SJSA1 (cell line): ENCODE measurements at places on chromosomes 12 and 14. TPM values are rescaled to one million over a fixed set of nuclear protein-coding genes. Genes with fewer than 3 reads are reported as not detected.

The VWF gene
- 0.09 and 0.50 TPM in 2 replicates for total RNA-seq

The RTL1 gene
- total RNA-seq, result not detected in 2 replicates

The GPR65 gene
- 1.9 and 2.2 TPM in 2 replicates for total RNA-seq

The TMCC3 gene
- total RNA-seq, result 0.81 and 1.9 TPM in 2 replicates

The JDP2 gene
- 73.9 and 98.3 TPM in 2 replicates for total RNA-seq

The EPYC gene
- total RNA-seq, result 0.05 TPM in 1 of 2 replicates, not detected in the other

The FITM1 gene
- 1.8 TPM in 1 of 2 replicates, not detected in the other for total RNA-seq

The COA8 gene
- total RNA-seq, result 12.1 and 43.4 TPM in 2 replicates

DNA sequence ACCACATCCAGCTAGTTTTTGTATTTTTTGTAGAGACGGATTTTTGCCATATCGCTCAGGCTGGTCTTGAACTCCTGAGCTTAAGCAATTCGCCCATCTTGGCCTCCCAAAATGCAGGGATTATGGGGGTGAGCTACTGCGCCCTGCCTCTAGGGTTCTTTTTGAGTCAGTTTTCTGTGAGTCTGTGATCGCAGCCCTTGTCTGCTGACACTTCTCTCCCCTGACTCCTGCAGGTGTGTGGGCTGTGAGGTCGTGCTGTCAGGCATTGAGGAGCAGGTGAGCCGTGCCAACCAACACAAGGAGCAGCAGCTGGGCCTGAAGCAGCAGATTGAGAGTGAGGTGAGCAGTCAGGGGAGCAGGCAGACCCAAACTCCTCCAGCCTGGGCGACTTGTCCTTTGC, 6.3 kb downstream of the COPS7A start:
- no peak for DNase-seq

DNA sequence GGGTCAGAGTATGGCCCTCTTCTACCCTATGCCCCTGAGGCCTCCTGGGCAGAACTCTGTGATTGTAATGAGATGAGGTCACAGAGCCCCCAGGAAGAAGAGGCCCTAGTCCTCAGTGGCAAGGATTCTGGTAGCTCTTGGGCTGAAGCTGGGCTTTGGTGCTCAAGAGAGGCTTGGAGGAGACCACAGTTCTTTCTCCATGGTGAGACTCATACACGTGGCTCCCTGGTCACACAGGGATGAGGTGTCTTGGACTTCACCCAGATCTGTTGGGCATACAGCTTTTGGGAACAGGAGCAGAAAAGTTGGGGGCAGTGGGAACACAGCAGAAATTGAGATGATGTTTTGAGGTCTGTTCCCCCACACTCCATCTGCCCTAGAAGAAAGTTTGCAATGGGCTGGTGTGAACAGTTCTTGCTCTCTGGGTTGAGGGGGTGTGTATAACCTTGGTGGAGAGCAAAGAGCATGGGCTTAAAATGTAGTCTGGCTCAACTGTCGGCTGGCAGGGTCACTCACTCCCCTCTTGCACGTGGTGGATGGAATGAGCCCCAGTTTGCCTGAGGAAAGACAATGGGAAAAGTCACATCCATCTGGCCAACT, at the start of gene KRT86:
Gene KRT86 (plus strand): TSS at position 125 of the 600 bp plus-strand sequence. CDS start 27,272 bp downstream, outside the sequence.
- DNase-seq, result no peak

- DNase-seq, result peak; percentile 54
Observed at GRCh38 chr12:111643427-111643826, 42.3 kb downstream of the BRAP start.

DNA sequence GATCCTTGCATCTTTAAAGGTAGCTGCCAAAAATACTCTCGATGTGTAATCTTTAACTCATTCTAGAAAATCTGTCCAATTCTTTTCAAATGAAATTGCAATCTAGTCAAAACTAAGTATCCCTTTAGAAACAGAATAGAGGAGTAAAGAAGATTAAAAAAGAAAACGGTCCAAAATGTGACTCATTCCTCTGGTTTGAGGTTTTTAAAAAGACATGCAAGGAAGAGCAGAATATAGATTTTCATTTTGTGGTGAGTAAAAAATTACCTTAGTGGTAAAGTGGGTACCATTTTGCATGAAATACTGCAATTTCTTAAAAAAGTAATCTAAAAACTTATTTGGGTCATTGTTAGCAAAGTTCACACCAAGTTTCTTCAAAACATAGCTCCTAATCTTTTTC, 108.4 kb downstream of the BRMS1L start:
- no peak for DNase-seq

DNA sequence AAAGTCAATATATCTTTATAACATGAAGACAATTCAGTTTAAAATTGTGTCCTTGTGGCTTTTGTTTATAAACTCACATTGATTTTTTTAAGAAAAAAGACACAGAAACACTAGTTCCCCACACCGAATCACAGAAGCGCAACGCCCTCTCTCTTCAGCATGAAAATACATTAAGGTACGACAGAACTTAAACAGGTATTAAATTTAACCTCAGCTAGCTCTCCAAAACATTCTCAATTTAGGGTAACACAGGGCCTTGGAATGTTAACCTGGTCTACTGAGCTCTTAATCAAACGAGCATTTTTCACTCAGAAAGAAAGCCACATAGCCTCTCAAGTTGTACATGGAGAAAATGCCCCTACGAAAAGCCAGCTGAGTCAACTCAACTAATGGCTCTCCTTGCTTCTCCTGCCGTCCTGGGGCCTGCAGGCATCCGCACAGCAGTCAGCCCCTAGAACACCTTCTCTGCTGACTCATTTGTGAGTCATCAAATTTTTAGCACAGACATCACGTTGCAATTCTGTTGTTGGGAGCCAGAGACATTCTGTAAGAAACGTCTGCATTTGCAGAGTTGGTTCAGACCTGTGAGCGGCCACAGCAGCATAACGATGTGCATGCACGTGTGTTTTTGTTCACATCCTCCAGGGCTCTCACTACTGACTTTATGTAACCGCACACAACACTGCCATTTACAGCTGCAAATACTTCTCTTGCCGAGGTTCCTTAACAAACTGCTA, 141.6 kb downstream of the ITPR2 start:
- peak; percentile 84 for DNase-seq

- no peak for DNase-seq
Observed at GRCh38 chr12:21910657-21911056, 30.6 kb downstream of the ABCC9 start.

DNA sequence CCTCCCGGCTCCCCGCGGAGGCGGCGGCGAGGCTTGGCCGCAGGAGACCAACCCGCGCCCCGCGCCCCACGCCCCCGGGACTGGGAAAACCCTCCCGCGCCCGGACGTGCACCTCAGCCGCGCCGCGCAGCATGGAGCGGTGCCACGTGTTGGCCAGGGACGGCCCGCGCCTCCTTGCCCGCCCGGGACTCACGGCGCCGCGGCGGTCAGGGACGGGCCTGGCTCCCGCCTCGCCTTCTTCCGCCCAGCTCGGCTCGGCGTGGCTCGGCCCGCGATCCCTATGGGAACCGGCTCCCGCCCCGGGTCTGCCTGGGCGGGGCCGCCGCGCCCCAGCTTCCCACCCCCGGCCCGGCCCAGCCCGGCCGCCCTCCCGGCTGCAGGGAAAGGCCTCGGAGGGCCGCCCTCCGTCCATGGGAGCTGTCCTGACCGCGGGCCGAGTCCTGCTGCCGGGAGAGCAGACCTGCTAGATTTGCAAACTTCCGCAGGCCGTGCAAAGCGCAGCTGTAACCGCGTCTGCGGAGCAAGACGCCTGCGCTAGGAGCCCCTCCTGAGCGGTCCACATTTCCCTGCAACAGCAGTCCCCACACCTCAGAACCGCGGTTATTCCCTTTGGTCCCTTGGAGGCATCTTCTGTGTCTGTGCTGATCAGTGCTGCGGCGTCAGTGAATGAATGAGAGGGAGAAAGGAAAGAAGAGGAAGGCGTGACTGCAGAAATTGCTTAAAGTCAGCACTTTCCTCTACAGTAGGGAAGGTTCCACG, at the start of gene CDKL1:
Gene CDKL1 (minus strand): TSS at position 251 of the 759 bp plus-strand sequence. CDS start 1,013 bp downstream, outside the sequence.
- DNase-seq, result peak; percentile 65

DNA sequence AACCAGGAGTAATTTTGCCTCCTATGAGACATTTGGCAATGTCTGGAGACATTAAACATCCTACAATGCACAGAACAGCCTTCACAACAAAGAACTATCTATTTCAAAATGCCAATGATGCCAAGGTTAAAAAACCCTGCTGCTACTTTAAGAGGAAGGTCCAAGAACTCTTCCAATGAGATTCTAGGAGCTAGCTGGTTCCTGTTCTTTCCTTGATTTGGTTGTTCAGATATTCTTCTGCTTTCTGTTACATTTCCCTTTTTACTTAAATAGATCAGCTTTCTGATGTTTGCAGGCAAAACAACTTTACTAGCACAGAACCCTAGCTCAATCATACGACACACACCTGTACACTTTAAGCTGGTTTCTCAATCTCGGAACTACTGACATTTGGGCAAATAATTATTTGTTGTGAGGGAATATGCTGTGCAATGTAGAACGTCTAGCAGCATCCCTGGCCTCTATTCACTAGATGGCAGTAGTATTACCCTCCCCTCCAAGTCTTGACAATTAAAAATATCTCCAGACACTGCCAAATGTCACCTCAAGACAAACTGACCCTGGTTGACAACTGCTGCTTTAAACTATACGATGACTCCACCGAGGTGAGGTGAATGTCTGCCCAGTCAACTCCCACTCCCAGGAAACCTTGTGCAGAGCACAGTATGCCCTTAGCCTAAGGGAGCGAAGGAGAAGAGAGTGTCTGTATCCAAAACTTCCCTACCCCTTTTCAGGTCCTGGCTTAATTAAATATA, 4.4 kb downstream of the BLTP3B start:
- DNase-seq, result no peak

DNA sequence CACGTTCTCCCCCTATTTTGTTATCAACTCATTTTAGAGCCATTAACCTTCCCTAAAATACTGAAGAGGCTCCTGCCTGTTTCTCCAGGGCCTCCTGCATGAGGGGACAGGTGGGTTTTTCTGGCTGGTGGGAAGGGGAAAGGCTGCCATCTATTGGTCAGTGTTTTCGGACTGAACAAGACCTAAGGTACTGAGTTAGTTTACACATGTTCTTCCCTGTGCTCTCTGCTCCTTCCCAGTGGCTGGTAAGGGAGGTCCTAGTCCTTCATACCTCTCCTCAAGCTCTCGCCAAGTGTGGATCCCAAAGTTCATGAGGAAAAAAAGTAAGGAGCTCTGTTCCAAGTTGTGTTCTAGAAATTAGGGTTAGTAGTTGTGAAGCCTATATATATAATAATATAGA, 357.5 kb downstream of the FSCB start:
- DNase-seq, result no peak

- no peak for DNase-seq
Observed at GRCh38 chr12:4807116-4807783, 87.0 kb downstream of the GALNT8 start.

DNA sequence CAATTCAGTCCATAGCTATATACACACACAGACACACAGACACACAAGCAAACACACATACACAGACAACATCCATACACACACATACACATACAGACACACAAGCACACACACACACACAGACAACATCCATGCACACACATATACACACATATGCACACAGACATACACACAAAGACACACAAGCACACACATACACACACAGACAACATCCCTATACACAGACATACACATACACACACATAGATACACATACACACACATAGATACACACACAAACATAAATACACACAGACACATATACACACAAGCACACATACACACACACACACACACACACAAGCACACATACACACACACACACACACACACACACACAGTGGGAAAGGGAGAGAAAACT, 254.8 kb downstream of the VRK1 start:
- DNase-seq, result no peak

GRCh38 chr12:103705927-103706326, 118.9 kb downstream of the STAB2 start:
- DNase-seq, result no peak

- DNase-seq, result no peak
Observed at GRCh38 chr14:91349481-91350074, 68.0 kb downstream of the CCDC88C start.

GRCh38 chr14:90837355-90837754, 21.1 kb upstream of the TTC7B start:
- DNase-seq, result no peak

GRCh38 chr12:48856379-48856778, 4.4 kb upstream of the DDX23 start:
- DNase-seq, result no peak

DNA sequence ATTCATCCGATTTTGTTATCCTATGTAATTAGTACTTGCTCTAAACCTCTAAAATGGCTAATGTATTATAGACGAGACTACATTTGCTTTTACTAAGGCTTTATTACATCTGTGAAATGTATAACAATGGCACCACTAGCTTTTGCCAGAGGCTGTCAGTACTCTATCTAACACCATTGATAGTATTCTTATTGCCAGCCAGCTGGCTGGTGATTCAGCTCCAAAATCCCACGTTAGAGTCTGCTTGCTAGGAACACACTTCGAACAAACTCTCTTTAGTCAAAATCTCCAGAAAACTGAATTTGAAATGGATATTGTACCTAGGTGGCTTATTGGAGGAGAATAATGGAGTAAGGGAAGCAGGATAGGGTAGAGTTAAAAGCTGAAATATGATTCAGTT, 839.2 kb downstream of the SLC6A15 start:
- DNase-seq, result no peak

- DNase-seq, result no peak
Observed at GRCh38 chr12:7190268-7191055, 976 bp downstream of the PEX5 start.

GRCh38 chr12:19895246-19896020, 456.1 kb downstream of the AEBP2 start:
- no peak for DNase-seq

GRCh38 chr12:49369411-49370145, 2.3 kb downstream of the SPATS2 start:
- no peak for DNase-seq

- no peak for DNase-seq
Observed at GRCh38 chr14:91867316-91867988, at the start of gene TC2N. Gene TC2N (minus strand): TSS chr14:91867536. CDS start chr14:91813769, 53,767 bp downstream.

GRCh38 chr12:34526946-34527345, 504.6 kb downstream of the ALG10 start:
- DNase-seq, result no peak
